ENCODE measurements at places on chromosomes 1 and 21. TPM values are rescaled to one million over a fixed set of nuclear protein-coding genes. Genes with fewer than 3 reads are reported as not detected.

Gene TNFRSF14
- total RNA-seq = 15.3 TPM

Gene HES2
- 40.5 TPM for total RNA-seq

Gene RGS8
- not detected for total RNA-seq

Gene CFAP57
- total RNA-seq = not detected

Gene OVAAL
- not detected for total RNA-seq

Gene ARHGEF16
- 23.9 TPM for total RNA-seq

Gene NEK2
- 11.8 TPM for total RNA-seq

Gene LCE1A
- not detected for total RNA-seq

Gene CFHR4
- not detected for total RNA-seq

Gene IL12RB2
- 4.5 TPM for total RNA-seq

Gene SPOCD1
- 0.38 TPM for total RNA-seq

Gene FAM3B
- total RNA-seq = 52.1 TPM

Gene AK5
- total RNA-seq = not detected

Gene WNT3A
- total RNA-seq = 0.76 TPM

Gene C8B
- 0.30 TPM for total RNA-seq

Gene WDR64
- total RNA-seq = not detected

Gene DOP1B
- total RNA-seq = 23.5 TPM

All from esophagus squamous epithelium (tissue), 5 donors.